ENCODE measurements at places on chromosomes 1 and 21. TPM values are rescaled to one million over a fixed set of nuclear protein-coding genes. Genes with fewer than 3 reads are reported as not detected.

The PATJ gene
- 31.7 TPM for total RNA-seq

The FHAD1 gene
- not detected for total RNA-seq

The FAM131C gene
- 1.00 TPM for total RNA-seq

DNA sequence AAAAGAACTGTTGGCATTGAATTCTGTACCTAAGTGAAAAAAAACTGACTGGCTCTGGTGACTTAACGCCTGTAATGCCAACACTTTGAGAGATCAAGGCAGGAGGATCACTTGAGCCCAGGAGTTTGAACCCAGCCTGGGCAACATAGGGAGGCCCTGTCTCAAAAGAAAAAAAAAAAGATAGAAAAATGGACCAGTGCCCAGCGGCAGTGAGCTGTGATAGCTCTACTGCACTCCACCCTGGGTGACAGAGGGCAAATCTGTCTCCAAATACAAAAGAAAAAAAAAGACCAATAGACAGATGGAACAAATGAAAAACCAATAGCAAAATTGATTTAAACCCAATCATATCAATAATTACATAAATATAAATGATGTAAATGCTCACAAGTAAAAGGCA lies 674 bp upstream of the AKR7A3 start:
- no peak for DNase-seq
